ENCODE measurements at places on chromosomes 5 and 9.

DNA sequence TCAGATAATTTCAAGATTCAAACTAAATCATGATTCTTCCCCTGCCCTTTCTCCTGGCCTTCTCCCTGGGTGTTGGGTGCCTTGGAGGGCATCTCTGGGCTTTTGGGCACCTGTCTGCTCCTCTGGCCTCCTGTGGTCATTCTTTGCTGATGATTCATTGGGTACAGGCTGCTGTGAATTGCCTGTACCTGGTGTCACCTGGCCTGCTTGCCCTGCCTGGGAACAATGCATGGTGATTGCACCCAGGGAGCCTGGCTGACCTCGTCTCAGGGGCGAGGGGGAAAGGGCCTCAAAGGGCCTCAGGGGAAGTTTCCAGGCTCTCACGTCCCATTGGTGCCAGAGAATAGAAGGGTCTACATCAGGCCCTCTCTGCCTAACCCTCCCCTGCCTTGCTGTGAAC, 20.1 kb upstream of the CKMT2 start:
- no peak for DNase-seq

GRCh38 chr5:68406767-68407241, 191.2 kb downstream of the PIK3R1 start:
- peak; percentile 7 for DNase-seq

DNA sequence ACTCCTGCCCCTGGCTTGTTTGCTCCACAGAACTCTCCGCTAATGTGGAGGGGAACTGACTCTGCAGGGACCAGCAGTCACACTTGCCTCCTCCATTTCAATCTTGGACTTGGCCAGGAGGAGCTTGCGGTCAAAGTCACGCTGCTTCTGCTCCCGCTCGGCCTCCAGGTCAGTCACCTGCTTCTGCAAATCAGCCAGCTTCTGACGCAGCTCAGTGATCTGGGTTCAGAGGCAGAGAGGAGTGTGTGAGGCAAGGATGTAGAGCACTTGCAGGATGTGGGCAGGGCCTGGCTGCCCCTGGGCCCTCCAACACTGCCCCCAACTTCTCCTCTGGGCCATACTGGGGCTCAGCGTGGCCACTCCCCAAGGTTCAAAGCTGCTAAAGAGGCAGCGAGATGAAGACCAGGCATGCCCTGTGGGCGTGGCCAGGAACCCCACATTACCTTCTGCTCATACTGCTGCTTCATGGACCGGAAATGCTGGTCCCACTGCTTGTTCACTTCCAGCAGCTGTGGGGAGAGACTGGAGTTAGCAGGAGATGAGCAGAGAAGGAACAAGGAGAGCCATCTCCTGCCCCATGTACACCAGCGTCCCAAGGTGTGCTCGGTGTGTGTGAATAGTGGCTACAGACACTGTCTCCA, 22.2 kb downstream of the GPX3 start:
- no peak for DNase-seq

DNA sequence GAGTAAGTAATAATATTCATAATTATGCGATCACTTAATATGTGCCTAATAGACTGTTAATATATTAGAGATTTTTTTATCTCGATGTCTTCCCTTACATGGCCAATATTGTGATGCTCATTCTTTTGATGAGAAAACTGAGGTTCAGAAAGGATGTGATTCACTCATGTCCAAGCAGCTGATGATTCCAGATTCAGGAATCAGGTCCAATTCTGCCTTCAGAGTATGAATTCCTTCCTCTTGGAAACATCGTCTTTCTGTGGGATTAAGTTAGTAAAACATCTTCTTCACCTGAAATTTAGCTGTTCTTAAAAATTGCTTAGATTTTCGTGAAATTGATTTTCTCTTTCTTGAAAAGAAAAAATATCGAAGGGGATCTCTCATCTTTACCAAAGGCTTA, 242.5 kb upstream of the RFX3 start:
- no peak for DNase-seq

DNA sequence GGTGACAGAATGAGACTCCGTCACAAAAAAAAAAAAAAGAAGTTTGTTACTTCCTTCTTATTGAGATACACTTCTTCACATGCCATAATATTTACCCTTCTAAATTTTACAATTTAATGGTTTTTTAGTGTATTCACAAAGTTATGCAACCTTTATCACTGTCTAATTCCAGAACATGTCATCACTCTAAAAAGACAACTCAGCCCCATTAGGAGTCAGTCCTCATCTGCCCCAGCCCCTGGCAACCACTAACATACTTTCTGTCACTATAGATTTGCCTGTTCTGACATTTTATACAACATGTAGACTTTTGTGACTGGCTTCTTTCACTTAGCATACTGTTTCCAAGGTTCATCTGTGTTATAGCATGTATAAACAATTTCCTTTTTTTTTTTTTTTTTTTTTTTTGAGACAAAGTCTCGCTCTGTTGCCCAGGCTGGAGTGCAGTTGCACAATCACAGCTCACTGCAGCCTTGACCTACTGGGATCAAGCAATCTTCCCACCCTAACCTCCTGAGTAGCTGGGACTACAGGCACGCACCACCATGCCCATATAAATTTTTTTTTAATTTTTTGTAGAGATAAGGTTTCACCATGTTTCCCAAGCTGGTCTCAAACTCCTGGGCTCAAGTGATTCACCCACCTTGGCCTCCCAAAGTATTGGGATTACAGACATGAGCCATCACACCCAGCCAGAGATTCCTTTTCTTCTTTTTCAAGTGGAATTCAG, 18.0 kb downstream of the AQP3 start:
- DNase-seq = no peak

DNA sequence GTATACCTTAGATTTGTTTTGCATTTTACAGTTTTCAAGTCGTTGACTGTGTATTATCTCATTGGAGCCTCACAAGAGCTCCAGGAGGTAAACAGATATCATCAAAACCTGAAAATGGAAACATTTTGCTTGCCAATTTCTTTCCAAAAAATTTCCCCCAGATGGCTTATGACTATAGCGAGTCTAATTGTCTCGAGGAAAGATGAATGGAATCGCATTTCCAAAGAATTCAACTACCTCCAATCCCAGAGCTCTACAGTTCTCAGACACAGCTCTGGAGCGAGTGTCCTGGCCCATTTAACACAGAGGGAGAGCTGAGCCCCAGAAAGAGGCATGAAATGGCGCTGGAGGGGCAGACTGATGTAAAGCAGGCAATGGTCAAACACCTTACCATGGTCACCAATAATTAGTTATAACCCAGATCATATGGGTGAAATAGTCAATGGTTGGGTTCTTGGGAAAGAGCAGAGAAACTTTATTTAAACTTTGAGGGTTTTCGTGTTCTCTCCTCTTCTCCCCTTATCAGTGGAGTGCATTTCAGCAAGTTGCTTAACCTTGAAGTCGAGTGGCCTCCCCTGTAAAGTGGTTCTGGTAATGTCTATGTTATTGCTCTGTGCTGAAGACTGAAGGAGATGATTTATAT, 168.2 kb downstream of the ZDHHC21 start:
- no peak for DNase-seq

- DNase-seq = no peak
Observed at GRCh38 chr9:19411316-19411715, 2.5 kb downstream of the ACER2 start.

DNA sequence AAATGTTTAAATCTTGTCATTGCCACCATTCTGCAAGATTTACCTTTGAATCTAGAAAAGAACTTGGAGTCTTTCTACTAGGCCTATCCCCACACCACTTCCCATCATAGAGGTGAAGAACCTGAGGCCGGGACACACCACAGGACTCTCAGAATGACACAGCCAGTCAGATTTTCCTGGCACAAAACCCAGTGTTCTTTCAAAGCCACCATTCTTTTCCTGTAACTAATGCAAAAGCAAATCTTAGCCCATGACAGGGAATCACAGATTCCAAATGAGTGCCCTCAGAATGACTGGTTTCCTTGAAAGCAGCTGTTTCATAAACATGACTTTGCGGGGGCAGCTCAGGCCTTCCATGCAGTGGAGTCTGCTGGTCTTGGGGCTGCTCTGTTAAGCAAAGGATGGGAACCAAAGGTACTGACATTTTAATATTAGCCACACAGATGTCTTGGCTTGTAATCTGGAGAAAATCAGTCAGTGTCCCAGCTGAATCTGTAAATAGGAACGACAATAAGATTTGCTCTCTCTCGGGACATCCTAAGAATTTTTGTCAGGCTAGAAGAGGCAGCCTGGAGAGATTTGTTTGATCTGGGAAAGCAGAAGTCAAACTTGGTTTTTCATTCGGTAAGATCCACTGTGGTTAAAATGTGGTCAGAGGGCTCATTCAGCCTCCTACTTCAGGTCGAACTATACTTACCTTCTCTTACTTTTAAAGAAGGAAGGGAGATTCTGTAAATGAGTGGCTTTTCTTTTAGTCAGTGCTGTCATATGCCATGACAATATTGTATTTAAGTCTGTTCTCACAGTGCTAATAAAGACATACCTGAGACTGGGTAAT, 115.1 kb downstream of the PALM2AKAP2 start:
- DNase-seq = no peak

DNA sequence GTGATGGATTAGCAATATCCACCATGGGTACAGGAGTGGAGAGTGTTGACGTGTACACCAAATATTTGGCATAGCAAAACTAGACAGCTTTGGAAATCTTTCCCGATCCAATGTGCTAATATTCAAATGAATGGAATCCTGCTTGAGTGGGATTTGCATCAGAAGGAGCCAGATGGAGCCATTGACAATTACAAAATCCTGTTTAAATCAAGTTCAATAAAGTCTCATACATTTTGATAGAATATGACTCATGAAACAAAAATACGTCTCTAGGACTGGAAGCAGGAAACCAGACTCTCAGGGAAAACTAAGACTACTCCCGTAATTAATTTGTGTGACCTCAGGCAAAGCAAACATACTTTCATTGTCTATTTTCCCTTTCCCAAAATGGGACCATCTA, 13.0 kb downstream of the TNC start:
- DNase-seq = no peak

DNA sequence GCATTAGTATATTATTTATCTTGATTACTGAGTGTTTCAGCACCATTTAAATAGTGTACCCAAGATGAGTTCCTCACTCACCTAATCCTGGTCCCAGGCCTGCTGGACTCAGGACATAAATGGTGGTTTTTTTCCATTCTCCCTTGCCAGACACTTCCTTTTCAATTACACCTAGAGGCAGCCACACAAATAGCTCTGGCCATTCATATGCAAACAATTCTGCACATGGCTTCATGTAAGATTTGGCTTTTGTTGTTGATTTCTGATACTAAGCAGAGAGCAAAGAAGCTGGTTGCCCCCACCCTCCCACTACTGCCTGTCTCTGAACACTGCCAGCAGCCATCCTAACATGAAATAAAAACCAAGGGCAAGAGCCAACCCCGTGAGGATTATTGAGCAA, 180.4 kb downstream of the SEMA5A start:
- DNase-seq = no peak

- no peak for DNase-seq
Observed at GRCh38 chr9:124017051-124017928, 5.7 kb downstream of the LHX2 start.

DNA sequence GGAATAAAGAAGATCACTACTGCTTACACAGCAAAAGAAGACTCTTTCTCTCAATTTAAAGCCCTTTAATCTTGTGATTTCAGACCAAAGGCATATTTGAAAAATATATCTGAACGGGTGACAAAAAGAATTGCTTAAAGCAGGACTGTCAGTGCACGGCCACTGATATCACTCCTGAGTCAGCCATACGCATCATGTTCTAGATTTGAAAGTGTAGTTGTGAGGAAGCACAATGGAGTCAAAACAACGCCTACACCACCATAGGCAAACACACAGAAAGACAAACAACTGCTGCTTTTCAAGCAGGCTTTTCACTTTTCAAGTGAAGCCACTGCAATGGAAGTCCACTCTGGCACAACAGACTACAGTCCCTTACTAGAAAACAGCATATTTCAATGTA, 141.7 kb downstream of the AUH start:
- no peak for DNase-seq
